Activated CD4-positive, alpha-beta T cell treated with anti-CD3 and anti-CD28 coated beads, Interleukin-2, amount 50 U/mL, for 24 hours (primary cell): ENCODE measurements at places on chromosomes 12 and 14.
A peak's percentile ranks its signal among the peaks of the same experiment; 100 is the strongest.

DNA sequence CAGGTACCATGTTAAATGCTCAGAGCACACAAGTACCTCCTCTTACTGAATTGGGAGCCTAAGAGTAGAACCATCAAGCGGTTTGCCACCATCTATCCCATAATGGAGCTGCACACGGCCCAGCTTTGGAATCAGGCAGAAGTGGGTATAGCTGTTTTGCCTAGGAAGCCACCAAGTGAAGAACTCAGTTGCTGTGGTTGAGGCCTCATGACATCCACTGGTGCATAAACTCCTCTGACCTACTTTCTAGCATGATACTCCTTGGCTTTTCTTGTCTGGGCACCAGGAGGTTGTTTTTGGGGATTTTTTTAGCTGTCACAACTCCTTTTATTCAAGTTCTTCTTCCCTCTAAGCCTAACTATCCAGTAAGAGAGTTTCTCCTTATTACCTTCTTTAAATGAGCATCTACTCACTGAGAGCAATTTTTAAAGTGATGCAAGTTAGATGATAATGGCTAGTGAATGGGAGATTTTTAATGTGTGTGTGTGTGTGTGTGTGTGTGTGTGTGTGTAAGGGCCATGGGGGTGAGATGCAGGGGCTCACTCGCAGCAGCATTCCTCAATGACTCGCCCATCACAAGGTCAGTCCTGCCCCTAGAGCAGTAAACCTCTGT lies 20.9 kb upstream of the KRAS start:
- no peak for DNase-seq

- DNase-seq: no peak
Measured at GRCh38 chr12:26135010-26135420, 10.2 kb upstream of the BHLHE41 start.

DNA sequence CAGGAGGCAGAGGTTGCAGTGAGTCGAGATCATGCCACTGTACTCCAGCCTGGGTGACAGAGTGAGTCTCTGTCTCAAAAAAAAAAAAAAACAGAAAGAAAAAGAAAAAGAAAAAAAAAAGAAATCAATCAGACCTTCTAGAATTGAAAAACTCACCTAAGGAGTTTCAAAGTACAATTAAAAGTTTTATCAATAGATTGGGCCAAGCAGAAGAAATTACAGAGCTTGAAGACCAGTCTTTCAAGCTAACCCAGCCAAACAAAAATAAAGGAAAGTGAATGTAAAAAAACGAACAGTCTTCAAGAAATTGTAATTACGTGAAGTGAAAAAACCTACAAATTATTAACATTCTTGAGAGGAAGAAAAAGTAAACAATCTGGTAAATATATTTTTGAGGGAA lies 93.0 kb downstream of the IPO8 start:
- no peak for DNase-seq

- no peak for DNase-seq
Measured at GRCh38 chr14:101127224-101127623, 223.7 kb upstream of the RTL1 start.

- no peak for DNase-seq
Measured at GRCh38 chr12:48028541-48029431, 24.5 kb upstream of the COL2A1 start.

DNA sequence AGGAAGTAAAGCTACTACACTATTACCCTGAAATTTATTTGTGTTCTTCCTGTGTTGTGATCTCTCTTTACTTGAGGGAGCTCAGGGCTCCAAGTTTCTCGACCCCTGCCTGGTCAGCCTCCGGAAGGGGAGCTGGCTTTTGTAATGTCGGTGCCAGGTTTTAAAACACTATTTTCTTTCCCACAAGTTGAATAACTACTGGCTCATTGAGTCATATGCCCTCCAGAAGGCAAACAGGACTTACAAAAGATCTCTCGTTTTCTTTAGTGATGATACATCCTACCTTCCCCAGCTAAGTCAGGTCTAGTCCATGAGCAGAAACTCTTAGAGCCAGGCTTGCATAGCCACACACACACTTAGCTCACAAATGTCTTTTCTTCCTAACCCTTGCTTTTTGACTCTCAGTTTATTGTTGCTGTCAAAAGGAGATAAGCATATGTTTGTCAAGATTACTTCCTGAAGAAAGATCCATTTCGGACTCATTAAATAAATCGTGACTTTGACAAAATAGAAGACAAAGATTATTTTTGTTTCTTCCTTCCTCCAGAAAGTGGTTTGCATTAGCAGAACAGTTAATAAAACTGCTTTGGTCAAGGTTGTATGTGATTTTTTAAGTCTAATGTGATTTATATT lies 209.8 kb upstream of the FLRT2 start:
- DNase-seq: no peak

- no peak for DNase-seq
Measured at GRCh38 chr14:41606532-41607303, at the start of gene LRFN5. TSS of gene LRFN5 (plus strand) at chr14:41606876.

DNA sequence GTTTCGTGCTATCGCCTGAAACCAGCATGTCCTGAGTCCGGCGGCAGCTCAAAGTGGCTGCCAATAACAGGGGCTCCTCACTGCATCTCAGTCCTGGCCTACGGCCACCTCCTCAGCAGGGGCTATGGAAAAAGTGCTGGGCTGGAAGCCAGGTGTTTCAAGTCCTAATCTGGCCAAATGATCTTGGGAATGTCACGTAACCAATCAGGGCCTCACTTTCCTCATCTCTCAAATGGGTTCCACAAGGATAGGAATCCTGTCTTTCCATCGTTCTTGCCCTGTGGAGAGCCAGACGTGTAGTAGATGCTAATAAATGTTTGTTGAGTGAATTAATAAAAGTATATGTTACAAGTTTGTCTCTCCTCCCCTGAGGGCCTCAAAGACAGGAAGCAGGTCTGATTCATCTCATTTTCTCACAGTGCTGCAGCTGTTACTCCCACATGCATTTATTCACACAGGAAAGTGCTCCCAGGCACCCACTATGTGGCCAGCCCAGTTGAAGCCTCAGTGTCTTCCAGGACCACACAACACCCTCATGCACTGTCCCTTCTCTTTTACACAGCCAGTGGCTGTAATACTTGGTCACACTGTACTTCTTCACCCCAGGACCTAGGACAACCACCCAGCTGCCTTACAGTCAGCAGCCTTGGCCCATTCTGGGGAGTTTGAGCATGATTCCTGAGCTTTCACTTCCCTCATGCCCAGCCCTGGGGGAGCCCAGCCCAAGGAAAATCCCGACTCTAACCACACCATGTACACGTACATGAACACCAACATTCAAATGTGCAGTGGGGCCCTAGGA lies 5.0 kb downstream of the CMKLR1 start:
- DNase-seq: no peak

GRCh38 chr12:50047693-50048250 lies 9.6 kb upstream of the ASIC1 start:
- DNase-seq: no peak

DNA sequence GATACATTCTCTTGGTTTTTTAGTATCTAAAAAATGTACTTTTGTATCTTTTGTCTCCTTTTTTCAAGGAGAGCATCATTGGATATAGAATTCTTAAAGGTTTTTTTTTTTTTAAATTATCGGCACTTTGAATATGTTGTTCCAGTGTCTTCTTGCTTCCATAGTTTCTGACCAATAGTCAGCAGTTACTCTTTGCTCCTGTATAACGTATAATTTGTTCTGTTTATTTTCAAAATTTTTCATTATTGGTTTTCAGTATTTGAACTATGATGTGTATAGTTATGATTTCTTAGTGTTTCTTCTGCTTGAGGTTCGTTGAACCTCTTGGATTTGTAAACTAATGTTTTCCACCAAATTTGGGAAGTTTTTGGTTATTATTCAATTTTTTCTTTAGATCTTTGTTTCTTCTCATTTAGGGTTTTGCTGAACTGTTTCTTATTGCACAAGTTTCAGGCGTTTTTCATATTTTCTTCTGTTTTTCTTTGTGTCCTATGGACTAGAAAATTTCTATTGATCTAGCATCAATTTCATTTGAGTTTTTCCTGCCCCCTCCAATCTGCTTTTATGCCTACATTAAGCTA lies 93.9 kb downstream of the PLBD1 start:
- no peak for DNase-seq

DNA sequence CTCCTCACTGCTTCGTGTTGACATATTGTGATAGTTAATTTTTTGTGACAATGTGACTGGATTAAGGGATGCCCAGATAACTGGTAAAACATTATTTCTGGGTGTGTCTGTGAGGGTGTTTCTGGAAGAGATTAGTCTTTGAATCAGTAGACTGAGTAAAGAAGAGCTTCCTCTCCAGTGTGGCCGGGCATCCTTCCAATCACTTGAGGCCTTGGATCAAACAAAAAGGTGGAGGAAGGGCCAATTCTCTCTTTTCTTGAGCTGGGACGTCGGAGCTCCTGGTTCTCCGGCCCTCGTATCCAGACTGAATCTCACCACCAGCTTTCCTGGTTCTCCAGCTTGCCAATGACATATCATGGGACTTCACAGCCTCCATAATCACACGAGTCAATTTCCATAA lies 240.4 kb downstream of the CHST11 start:
- no peak for DNase-seq

DNA sequence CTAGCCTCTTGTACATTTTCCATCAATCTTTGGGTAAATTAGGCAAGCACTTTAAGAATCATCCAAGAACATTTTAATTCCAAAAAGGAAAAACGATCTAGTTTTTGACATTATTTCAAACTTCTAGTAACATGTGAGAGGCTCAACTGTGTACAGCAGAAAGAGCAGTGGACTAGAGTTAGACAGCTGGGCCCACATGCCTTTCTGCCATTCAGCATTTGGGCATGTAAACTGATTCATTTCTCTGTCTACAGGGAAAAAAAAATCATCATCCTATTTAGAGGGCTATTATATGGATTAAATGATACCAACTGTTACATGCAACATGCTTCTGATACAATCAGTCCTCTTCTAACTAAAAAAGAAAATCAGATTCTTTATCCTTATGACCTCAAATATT lies 17.7 kb downstream of the ATP2B1 start:
- no peak for DNase-seq

- DNase-seq: no peak
Measured at GRCh38 chr12:127162902-127163301, 1104.1 kb upstream of the TMEM132C start.

DNA sequence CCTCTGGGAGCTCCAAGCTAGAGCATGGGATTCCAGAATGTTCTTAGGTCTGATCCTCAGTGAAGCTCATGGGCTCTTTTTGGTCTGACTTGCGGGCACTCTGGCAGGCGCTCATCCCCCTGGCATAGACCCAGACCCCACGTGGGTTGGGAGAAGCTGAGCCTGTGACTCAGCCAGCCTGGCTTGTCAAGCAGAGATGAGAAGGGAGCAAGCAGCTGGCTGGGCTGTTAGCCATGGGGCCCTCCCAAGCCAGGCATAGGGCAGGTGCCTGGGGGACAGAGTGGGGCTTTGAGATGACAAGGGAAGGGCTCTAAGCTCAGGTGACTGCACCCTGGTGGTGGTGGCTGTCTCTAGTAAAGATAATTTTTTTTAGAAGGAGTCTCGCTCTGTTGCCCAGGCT lies 80.3 kb upstream of the NOS1 start:
- DNase-seq: no peak

- DNase-seq: peak; percentile 45
Measured at GRCh38 chr12:9760699-9761418, at the start of gene CD69. TSS of gene CD69 (minus strand) at chr12:9760901. CDS start at chr12:9760820, 81 bp downstream.

GRCh38 chr12:43169115-43169681 lies 382.8 kb downstream of the ADAMTS20 start:
- DNase-seq: no peak

GRCh38 chr12:118959985-118960560 lies 21.3 kb upstream of the SRRM4 start:
- no peak for DNase-seq

DNA sequence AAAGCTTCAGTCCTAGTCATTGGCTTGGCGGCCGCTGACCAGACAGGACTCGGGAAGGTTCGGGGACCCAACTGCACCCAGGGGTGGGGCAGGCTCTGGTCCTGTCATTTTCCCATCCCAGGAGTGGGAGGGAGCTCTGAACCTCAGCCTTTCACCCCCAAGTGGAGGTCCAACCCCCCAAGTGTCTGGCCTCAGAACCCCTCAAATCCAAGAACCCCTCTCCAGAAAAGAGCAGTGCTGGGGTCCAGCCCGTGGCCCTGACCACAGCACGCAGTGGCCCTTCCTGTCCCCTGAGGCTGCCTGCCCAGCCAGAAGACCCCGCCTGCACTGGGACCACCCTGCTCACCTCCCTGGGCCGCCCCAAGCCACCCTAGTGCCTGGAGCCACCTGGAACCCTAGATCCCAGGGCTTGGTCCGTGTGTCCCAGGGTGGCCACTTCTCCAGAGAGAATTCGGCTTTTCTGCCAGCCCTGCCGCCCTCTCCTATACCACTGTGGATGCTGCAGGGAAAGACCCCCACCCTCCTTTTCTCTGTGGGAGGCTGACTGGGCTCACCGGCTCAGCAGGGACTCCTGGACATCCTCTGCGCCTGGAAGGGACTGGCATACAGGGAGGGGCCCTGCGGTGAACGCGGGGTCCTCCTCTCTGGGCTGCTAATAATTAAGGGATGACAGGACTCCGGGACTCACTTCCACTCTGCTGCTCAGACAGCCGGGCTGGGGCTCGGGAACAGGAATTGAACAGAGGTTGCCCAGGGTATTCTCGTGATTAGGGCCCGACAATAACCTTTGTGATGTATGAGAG lies 326.9 kb upstream of the SFSWAP start:
- DNase-seq: no peak

GRCh38 chr14:73792481-73792880 lies 59.1 kb upstream of the PTGR2 start:
- no peak for DNase-seq

GRCh38 chr12:14824012-14824634 lies 10.1 kb upstream of the SMCO3 start:
- no peak for DNase-seq

DNA sequence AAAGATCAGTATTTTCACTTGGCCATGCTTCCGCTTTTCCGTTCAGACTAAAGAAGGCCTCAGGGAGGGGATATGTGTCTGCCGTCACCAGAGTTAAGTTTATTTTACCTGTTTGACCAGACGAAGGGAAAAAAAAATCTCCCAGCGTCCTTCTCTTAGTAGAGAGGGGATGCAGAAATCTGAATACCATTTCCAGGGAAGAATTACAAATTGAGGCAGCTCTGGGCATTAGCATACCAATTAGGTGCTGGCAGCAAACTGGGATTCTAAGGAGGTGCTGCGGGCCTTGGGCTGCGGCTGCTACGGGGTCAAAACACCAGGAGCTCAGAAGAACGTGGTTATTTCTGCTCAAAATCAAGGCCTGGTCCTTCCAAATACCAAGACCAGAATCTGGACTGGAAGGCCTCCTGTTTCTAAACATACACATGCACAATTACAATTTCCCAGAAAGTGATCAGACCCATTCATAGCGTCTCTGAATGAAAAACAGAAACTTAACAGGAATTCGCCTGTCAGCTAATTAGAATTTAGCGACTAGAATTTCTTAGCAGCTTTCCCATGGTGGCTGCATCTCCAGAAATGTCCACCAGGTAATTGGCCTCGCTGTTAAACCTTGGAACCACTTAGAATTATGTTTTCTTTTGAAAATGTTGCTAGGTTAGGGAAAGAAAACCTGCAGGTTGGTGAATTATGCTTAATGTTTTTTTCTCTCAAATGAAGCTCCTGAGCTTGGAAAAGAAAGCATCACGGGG lies 617.0 kb downstream of the VRK1 start:
- no peak for DNase-seq
